Fibroblast of the aortic adventitia (primary cell): ENCODE measurements at places on chromosomes 16 and 17.

GRCh38 chr17:72175787-72176515 lies 55.1 kb downstream of the SOX9 start:
- no peak for DNase-seq

DNA sequence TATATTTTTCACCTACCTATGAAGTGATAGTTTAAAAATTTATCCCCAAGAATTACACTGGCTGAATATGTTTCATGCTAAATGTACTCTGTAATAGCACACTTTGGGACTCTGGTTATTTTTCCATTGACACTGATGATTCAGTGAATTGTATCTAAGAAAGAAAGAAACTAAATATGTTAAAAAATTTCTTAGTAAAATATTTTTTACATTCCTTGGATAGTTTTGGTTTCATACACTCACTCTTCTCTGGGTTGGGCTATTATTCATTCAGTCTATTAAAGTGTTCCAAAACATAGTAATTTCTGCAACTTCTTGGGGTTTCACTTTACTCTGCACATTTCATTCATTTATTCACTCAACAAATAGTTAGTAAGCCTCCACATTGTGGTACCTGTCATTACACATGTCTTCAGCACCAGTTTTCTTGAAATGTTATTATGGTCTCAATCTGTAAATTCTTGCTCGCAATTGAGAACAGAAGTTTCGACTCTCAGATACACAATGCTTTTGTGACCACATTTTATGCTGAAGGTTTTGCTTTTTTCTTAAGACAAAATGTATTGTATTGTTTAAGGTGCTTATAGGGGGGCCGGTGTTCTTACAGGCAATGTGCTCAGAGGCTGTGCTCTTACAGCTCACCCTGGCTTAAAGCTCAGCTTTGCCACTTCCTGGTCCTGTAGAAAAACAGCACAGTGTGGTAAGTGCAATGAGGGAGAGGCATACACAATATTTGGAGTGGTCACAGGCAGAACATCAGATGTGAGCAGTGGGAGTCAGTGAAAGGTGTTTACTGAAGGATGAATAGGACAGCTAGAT lies 17.4 kb downstream of the CNTNAP4 start:
- DNase-seq: peak; percentile 28

DNA sequence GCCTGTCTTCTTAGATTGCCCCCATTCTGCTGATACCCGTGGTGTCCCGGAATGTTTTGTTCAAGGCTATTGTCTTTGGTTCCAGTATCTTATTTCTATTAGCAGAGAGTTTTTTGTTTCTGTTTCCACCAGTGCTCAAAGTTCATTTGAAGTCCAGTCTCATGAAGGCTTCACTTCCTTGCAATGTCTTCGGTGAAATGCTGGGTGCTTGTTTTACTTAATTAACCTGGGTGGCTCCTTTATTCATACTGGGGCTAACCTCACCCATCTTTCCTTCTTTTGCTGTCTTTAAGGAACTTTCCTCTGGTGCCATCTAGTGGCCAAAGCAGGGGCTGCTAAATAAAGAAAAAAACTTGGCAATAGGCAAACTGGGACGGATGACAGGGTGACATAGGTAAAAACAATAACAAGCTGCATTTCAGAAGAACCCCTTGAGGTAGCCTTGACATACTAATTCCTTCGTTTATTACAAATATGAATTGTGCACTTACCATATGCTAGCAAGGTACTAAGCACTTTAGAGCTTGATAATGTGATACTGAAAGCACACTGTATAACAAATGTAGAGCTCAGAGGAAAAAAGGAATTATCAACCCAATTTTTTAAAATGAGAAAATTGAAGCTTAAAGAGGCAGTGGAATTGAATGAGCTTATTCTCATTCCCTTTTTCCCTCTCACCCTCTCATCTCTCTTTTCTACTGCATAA lies 2.8 kb upstream of the SMIM36 start:
- peak; percentile 78 for DNase-seq

GRCh38 chr16:85750146-85750826 lies 610 bp downstream of the C16orf74 start:
- peak; percentile 47 for DNase-seq

DNA sequence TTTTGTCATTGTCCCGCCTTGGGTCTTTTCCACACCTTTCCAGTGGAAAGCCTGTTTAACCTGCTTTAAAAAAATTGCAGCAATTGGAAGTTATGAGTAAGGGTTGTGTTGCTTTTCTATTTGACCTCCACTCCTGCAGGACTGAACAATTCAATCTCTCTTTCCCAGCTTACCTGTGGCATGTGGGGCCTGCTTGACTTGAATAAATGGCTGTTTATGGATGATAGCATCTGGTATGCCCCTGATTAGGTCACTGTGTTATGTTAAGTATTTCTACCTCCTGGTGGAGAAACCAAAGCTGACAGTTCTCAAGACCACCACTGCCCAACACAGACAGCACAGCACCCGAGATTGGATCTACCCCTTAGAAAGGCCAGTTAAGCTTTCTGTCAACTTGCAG lies 64.8 kb upstream of the NOG start:
- DNase-seq: no peak

DNA sequence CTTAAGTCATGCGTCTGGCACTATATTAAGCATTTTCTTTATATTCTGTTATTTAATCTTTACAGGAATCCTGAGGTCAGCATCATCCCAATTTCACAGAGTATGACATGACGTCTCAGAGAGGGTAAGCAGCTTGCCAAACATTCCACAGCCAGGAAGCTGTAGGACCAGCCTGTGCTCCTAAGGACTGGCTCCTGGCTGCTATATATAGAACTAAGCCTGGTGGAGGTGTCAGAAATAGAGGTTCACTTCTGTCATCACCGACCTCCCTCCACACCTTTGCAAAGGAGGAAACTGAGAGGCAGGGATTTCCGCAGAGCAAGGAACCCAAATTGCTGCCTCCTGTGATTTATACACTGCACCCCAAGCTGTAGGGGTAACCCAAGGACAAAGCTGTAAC lies 37.9 kb upstream of the NDRG4 start:
- no peak for DNase-seq

DNA sequence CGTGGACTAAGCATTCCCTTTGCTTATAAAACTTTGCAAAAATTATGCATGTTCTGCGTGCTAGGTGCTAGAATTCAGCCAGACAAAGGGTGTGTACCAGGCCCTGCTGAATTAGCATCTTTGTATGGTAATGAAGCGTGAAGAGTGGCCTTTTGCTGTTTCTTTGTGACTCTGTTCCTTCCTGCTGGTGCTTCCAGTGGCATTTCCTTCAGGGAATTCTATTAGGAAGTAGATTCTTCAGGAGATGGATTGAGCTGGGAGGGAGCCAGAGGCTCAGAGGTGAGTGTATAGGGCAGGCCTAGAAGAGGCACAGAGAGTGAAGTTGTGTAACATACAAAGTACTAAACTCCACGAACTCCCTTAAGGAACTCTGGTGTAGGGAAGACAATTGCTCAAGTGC lies 73.9 kb upstream of the ASIC2 start:
- DNase-seq: no peak

DNA sequence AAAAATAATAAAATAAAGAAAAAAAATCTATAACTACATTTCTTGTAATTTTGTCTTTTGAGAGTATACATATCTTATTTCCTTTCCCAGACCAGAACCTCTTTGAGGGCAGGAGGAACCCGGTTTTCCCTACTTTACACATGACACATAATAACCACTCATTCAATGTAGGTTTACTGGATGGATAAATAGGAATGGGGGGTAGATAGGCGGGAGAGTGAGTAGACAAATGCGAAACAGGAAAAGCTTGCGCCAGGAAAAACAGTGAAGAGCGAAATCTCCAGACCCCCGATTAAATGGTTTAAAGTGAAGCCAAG lies 515 bp upstream of the GOSR2 start:
- DNase-seq: no peak

DNA sequence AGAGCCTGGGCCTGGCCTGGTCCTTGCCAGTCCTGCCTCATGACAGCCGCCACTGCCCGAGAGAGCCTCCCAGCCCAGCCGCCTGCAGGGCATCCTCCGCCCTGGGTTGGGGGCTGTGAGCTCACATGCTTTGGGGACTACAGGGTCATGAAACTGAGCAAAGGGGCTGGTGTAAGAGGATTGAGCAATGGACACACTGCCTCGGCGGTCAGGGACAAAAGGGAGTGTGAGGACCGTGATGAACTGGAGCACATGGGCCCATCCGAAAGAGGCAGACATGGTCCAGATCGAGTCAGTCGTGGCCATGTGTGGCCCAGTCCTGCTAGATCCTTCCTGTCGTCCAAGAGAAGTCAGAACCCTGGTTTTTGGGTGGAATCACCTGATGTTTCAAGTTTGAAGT lies 52.3 kb downstream of the GSG1L start:
- DNase-seq: no peak
